ENCODE measurements at places on chromosomes 1 and 21.

- no peak for DNase-seq
These were observed 43.0 kb upstream of the RAP1A start for GRCh38 chr1:111576547-111576946.

- DNase-seq: no peak
These were observed 492.0 kb upstream of the USP24 start for GRCh38 chr1:55707196-55707595.

- no peak for DNase-seq
These were observed 999.4 kb downstream of the KCNT2 start for GRCh38 chr1:195608883-195609282.

DNA sequence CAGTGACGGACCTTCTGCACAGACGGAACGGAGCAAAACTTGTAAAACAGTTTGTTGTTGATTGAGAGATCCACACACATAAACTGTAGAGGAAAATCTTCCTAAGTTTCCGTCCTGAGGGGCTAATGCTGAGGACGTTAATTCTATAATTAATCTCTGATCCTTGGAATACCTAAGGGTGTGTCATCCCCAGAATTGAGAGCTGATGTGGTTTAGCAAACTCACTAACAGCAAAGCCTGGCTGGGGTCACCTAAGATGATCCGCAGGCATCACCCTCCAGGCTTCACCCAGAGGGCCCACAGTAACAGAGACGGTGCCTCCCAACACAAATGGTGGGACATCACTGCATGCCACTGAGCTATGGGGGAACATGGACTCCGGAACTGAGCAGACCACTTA is 97.5 kb downstream of the SMYD2 start:
- DNase-seq: no peak

- DNase-seq: no peak
These were observed 339.6 kb upstream of the DPYD start for GRCh38 chr1:98260412-98260811.

DNA sequence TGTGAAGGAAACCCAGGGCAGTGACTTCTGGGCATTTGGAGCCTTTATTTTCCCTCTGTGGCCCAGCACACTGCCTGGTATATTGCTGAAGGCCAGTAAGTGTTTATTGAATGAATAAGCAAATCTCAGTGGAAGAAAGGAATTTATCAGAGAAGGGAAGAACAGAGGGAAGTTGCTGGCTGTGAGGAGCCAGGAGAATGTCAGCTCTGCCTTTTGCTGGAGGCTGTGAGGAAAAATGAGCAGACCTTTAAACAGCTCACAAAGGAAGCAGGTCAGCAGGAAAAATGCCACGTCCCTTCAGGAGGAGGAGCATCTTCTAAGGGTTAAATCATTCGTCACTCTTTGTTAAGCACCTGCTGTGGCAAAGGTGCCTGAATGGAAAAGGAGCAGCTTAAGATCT is 75.9 kb downstream of the GIPC2 start:
- DNase-seq: no peak
